ENCODE measurements at places on chromosomes 1 and 21. TPM values are rescaled to one million over a fixed set of nuclear protein-coding genes. Genes with fewer than 3 reads are reported as not detected.

The DCLRE1B gene
- polyA plus RNA-seq, result 5.1 TPM

The CR1L gene
- polyA plus RNA-seq, result not detected

The VWA5B1 gene
- polyA plus RNA-seq, result not detected

- no peaks in the 10 kb centered on the region for H3K36me3 ChIP-seq
- DNase-seq, result no peak
- H3K27ac ChIP-seq, result no peak overlapping the region
- H3K27me3 ChIP-seq, result no peaks in the 10 kb centered on the region
- no peak overlapping the region for H3K4me3 ChIP-seq
Measured at GRCh38 chr21:28538987-28539622, 453.6 kb downstream of the LTN1 start.

DNA sequence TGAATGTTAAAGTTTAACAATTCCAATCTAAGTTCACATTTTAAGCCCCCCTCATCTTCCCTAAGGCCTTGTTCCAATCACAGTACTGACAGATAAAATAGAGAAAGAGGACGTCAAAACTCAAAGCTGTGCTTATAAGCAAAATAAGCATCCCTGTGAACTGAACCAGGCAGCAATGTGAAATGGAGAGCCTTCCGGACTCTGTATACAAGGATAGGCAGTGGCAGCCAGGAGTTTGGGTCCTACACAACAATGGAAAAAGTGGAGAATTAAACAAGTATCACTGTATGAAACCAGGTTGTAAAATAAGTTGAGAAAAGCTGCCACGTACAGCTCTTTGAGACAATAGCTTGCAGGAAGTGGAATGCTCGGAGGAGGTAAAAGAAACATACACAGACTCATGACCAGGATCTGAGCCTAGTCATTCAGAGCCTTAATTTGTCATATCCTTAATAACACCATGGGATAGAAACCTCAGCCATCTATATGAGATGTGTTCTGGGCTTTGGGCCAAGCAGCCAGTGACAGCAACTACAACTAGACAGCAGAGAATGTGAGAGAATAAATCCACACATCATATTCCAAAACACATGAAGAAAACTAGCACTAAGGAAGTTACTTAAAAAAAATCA lies 55.2 kb upstream of the PALMD start:
- DNase-seq, result no peak
- H3K27me3 ChIP-seq, result no peaks in the 10 kb centered on the region
- H3K4me1 ChIP-seq, result no peaks in the 10 kb centered on the region
- H3K27ac ChIP-seq, result no peak overlapping the region

DNA sequence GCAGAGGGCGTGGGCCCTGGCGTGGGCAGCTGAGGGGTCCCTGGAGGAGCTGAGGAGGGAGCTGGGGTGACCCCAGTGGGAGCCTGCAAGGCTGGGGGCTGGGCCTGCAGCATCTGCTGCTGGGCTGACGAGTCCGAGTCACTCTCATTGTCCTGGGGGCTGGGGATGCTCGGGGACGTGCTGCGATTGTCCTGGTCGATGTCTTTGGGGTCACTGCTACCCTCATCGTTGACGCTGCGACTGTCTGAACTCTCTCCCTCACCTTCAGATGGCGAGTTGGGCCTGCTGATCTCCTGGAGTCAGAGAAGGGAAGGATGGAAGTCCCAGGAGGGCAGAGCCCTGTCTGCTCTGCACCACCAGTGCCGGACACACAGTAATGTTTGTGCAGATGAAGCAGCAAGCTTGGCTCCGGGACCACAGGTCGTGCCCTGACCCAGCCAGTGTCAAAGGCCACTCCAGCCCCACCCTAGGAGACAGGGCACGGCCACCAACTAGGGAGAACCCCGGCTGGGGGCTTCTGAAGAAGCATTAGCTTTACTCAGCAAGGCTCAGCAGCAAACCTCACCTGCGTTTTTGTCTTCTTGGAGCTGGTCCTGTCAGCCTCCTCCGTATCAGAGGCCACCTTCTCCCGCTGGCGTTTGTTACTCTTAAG lies 43.4 kb downstream of the SLC45A1 start:
- no peaks in the 10 kb centered on the region for H3K27me3 ChIP-seq
- no peak overlapping the region for H3K4me3 ChIP-seq
- peaks cover 54% of the 10 kb centered on the region for H3K36me3 ChIP-seq
- no peaks in the 10 kb centered on the region for H3K4me1 ChIP-seq
- H3K27ac ChIP-seq, result no peak overlapping the region
